NCI-H1105 (cell line): ENCODE measurements at places on chromosomes 4 and X.
A peak's percentile ranks its signal among the peaks of the same experiment; 100 is the strongest.

DNA sequence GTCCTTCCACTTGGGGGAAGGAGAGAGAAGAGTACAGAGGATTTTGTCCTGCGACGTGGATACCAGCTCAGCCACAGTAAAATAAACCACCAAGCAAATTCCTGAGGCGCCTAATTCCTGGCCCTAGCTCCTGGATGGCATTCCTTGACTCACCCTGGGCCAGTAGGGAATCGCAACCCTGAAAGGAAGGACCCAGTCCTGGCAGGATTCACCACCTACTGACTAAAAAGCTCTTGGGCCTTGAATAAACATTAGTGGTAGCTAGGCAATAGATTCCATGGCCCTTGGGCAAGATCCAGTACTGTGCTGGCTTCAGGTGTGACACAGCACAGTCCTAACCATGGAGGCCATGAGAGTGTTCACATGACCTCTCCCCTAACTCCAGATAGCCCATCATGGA, 45.6 kb downstream of the GABRA3 start:
- DNase-seq: no peak

DNA sequence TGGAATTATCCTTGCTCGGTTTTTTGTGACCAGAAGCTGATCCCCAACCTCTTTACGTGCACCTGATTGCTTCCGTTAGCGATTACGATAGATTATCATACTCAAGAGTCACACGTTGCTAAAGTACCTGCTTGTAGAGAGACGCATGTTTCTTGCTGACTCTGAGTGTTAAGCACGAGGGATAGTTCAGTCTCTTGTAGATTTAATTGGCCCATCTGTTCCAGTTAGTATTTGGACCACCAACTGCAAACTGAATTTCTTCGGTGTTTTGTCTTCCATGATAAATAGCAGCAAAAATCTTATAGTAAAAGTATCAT, 516 bp upstream of the COX18 start:
- DNase-seq: peak; percentile 23

DNA sequence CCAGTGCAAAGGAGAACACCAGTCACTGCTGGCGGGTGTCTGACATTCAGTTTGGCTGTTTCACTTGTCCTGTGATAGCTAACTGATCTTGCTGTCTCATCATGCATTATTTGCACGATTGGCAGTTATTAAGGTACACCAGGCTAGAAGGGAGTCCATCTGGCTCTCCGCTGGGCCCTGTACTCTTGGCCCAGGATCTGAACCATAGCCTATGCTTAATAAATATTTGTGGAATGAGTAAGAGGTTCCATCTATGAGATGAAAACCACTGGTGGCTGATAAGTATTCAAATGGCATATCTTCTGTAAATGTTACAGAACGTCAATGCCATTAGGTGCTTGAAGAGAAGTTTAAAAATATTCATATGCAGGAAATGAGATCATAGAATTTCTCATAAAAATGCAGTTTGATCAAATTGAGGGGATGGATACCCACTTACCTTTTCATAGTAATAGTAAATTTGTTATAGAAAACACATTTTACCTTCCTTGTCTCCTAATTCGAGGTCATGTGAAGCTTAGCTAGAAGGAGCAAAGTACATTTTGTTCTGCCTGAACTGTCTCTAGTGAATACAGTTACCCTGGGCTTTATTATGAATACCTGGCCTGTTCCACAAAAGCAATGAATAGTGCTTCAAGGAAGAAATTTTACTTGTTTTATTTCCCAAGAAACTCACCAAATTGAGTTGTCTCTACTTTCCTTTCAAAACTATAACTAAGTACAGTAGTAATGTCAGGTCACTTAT, 213.5 kb downstream of the CBR4 start:
- no peak for DNase-seq

DNA sequence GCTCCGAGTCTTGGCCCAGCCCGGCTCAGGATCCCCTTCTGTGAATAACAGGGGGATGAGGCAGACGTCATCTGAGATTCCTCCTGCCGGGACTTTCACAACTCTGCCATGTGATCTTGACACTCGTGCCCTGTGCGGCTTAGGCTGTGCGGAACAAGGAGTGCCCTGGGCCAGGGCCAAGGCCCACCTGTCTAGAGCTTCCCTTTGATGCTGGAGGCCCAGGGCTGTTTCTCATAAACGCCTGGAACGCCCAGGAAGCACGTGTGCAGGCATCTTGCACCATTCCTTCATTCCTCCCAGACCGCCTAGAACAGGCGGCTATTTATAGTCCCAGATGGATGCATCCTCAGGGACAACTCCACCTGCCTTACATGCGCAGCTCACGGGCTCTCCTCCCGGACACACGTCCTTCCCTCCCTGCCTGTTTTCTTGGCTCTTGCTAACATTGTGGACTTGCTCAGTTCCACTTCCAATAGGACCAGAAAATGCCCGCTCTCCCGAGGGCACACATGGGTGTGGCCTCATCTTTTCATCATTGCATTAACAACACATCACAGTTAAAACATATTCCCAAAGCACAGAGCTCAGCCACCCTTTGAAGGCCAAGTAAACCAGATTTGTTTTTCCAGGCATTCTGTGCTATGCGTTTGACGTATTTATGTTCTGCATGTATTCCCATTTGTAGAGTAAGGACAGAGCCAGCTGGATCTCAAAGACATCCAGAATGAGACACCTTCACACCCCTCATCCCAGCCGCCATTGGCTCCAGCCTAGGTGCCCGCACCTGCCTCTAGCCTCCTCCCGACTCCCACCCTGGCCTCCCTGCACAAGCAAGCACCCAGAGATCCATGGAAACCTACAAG, 57.2 kb downstream of the ABLIM2 start:
- DNase-seq: no peak

GRCh38 chrX:24259544-24260240, 54.2 kb downstream of the SUPT20HL2 start:
- peak; percentile 3 for DNase-seq

GRCh38 chr4:80918004-80918403, 112.5 kb upstream of the BMP3 start:
- no peak for DNase-seq

GRCh38 chr4:109365939-109366338, 63.5 kb upstream of the COL25A1 start:
- no peak for DNase-seq

GRCh38 chr4:181820553-181820952, 422.6 kb upstream of the TENM3 start:
- DNase-seq: no peak

- no peak for DNase-seq
These were observed 5.0 kb downstream of the GPC3 start for GRCh38 chrX:133980406-133980805.

- DNase-seq: no peak
These were observed 45.7 kb downstream of the PASD1 start for GRCh38 chrX:151609222-151609621.

DNA sequence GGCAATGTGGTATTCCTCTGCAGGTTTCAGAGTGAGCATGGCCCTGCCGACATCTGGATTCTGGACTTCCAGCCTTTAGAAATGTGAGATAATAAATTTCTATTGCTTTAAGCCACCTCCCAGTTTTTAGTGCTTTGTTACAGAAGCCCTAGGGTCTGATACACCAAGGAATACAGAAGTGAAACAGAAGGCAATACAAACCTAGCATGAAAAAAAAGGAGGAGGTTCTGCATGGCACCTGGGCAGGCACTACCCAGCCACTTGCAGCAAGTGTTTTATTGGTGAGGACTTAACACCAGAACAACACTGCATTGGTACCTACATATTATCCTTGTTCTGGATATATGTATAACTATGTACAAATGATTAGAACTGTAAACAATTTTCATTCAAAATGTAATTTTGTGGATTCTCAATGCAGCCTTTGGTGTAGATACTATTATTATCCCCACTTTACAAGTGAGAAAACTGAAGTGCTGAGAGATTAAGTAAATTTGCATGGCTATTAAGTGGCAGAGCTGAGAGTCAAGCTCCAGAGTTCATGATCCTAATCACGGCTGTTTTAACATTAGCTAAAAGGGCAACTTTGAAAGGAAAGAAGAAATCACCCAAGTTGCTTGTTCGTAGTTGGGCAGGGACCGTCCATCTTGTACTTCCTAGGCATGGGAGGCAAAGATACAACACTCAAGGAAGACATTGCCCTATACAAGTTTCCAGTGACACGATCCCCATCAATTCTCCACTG, 71.8 kb downstream of the IL21 start:
- DNase-seq: no peak

DNA sequence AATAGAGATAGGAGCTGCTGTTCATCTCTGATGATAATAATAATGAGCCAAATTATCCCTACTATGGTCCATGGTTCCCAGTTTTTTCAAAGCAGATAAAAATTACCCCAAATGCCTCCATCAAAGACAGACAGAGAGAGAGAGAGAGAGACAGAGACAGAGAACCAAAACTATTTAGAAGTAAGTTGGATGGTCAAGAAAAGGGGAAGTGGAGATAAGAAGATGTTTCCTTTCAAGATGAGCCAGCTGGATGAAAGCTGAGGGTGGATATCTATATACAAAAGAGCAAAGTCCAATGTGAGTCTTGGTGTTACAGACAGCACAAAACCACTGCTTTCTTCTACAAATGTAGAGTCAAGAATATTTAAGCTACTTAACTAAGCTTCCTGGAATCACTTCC, 173.9 kb downstream of the GRIA3 start:
- no peak for DNase-seq

DNA sequence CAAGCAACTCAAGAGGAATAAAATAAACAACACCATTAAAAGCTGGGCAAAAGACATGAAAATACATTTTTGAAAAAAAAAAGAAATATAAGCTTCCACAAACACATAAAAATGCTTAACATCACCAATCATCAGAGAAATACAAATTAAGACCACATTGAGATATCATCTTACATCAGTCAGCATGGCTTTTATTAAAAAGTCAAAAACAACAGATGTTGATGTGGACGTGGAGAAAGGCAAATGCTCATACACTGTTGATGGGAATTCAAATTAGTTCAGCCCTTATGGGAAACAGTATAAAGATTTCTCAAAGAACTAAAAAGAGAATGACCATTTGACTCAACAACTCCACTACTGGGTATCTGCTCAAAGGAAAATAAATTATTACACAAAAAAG, 59.6 kb downstream of the STK32B start:
- no peak for DNase-seq

GRCh38 chr4:5884796-5885195, 8.1 kb downstream of the CRMP1 start:
- DNase-seq: no peak

GRCh38 chr4:164802301-164802901, 48.5 kb downstream of the SMIM31 start:
- DNase-seq: no peak

- DNase-seq: no peak
These were observed 24.4 kb downstream of the TNIP3 start for GRCh38 chr4:121139533-121140222.

DNA sequence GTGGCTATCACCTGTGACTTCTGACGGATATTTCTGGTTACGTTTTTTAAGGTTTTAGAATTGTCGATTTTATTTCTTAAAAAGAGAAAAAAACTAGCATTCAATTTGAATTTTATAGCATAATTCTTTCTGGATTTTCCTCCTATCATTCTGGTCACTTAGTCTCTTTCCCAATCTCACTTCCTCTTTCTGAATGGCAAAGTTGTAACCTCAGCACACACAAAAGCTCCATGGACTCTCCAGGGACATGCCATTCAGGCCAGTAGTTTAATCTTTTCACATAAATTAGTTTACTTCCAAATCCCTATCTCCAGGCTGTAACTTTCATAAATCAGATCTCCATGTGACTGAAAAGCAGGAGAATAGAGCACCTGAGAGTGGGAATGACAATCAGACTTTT, 110.7 kb downstream of the ARAP2 start:
- DNase-seq: no peak

GRCh38 chr4:108172231-108172752, 3.6 kb upstream of the LEF1 start:
- no peak for DNase-seq

- DNase-seq: no peak
These were observed 27.7 kb downstream of the HTT-AS start for GRCh38 chr4:3046623-3047022.

GRCh38 chrX:69148946-69149345, 16.3 kb downstream of the PJA1 start:
- no peak for DNase-seq

DNA sequence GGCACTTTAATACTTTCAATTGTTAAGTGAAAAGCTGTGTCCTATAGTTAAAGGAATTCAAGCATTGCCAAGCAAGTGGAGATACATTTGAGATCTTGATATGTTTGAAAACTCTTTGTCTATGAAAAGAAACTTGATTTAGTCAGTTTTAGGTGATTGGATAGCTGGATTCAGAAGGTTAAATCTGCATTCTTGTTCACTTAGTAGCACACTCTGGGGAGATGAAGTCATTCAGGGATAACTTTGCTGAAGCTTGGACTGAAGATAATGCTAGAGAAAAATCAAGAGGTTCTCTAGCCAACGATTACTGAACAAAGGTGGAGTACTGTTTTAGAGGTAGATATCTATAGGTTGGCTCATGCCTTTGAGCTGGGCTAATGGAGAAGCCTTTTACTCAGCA, 90.6 kb downstream of the DCAF8L2 start:
- no peak for DNase-seq

DNA sequence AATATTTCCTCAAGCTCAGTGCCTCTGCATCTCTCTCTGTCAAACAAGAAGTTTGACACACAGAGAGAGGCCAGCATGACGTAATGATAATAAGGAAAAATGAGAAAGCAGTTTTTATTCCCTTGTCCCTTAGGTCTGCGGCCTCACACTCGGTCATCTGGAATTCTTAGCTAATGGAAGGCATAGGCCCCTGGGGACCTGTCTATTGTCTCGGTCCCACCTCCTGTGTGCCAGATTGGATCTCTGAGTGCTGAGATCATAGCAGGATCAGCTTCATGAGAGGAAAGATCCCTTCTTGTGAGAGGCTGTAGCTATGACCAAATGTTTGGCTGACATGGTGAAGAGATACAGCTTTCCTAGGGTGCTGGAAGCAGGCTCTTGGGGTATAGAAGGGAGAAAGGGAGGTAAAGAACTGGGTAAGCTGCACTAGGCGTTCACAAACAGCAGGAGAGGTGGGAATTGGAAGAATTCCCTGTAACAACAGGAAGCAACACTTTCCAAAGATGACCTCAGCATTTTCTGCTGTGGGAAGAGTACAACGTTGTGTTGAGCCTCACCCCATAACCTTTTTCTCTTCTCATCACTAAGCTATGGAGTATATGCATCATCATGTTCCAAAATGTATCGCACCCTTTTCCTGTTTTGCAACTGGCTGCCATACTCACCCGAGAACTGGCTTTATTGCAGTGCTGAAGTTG, 20.2 kb downstream of the TMEM31 start:
- no peak for DNase-seq

GRCh38 chr4:16669036-16669435, 229.4 kb downstream of the LDB2 start:
- DNase-seq: no peak
